ENCODE measurements at places on chromosomes 5 and 9.

- H3K4me1 ChIP-seq = peaks cover 21% of the 10 kb centered on the region
- H3K36me3 ChIP-seq = no peaks in the 10 kb centered on the region
- peak; percentile 31 for DNase-seq
These were observed 4.5 kb downstream of the RCL1 start for GRCh38 chr9:4796988-4797853.

DNA sequence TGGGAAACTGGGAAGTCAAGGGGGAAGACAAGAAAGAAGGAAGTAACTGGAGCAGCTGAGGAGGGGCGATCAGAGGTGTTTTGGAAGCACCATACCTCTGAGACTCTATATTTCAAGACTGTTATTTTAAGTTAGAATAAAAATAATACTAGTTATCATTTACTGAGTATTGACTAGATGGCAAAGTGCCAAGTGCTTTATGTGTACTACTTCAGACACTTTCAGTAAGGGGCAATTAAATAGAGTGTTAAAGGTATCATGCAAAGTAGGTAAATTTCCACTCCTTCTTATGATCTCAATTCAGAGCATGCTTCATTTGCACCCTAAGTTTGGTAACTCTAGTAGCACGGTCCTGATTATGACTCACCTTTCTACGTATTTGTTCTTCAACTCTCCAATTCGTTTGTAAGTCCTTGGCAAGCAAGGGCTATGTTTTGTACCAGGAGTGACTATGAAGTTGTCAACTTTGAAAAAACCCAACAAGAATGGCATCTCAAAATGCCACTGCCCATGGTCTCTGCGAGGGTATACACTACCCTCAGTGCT lies 152.4 kb upstream of the RAPGEF1 start:
- H3K27ac ChIP-seq = no peak overlapping the region
- no peaks in the 10 kb centered on the region for H3K36me3 ChIP-seq
- peaks cover 8% of the 10 kb centered on the region for H3K4me1 ChIP-seq
- no peak for DNase-seq
- H3K4me3 ChIP-seq = no peak overlapping the region

DNA sequence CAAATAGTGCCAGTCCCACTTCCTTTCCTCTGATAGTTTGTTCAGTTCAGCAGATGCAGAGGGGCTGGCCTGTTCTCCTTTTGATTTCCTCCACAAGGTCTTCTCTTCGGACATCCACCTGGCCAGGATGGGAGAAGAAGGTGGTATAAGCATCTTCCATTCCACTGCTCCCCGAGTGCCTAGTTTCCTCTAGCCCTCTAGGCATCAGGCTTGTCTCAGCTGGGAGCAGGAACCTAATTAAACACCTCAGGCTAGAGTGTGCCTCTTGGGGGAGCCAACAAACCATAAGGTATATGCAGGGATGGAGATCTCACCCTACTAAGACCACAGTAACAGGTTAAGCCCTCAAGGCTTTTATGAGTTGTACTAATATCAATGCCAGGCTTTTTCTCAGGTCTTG lies 835 bp upstream of the DND1 start:
- H3K27me3 ChIP-seq = no peaks in the 10 kb centered on the region
- no peak for DNase-seq
- H3K36me3 ChIP-seq = peaks cover 99% of the 10 kb centered on the region
- no peak overlapping the region for H3K4me3 ChIP-seq
- H3K4me1 ChIP-seq = no peaks in the 10 kb centered on the region

- no peak overlapping the region for H3K27ac ChIP-seq
- no peaks in the 10 kb centered on the region for H3K4me1 ChIP-seq
- DNase-seq = no peak
- H3K36me3 ChIP-seq = no peaks in the 10 kb centered on the region
These were observed 25.6 kb downstream of the TMEFF1 start for GRCh38 chr9:100498592-100498991.

GRCh38 chr9:134724202-134724911 lies 82.8 kb downstream of the COL5A1 start:
- H3K27ac ChIP-seq = peak overlapping the region; percentile 21
- H3K27me3 ChIP-seq = no peaks in the 10 kb centered on the region
- no peak overlapping the region for H3K4me3 ChIP-seq
- DNase-seq = peak; percentile 40
- peaks cover 28% of the 10 kb centered on the region for H3K36me3 ChIP-seq
- H3K4me1 ChIP-seq = peaks cover 7% of the 10 kb centered on the region

DNA sequence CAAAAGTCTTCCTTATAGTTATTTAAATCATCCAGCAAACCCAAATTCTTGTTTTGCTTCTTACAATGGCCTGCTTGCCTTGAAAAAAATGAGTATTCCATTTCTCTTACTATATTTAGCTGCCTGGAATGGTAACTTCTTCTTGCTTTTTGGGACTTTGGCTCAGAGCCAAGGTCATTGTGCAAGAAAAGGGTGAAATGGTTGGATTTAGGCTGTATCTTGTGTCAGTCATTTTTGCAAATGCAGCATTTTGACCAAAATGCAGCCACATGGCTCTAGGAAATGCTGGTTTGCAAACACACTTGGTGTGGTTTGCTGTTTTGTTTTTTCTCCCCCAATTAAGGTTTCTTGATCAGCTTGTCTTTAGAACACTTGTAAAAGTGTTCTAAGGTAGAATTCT lies 133.3 kb upstream of the ELL2 start:
- no peaks in the 10 kb centered on the region for H3K36me3 ChIP-seq
- no peaks in the 10 kb centered on the region for H3K27me3 ChIP-seq
- H3K27ac ChIP-seq = no peak overlapping the region
- peak; percentile 68 for DNase-seq
- no peaks in the 10 kb centered on the region for H3K4me1 ChIP-seq

DNA sequence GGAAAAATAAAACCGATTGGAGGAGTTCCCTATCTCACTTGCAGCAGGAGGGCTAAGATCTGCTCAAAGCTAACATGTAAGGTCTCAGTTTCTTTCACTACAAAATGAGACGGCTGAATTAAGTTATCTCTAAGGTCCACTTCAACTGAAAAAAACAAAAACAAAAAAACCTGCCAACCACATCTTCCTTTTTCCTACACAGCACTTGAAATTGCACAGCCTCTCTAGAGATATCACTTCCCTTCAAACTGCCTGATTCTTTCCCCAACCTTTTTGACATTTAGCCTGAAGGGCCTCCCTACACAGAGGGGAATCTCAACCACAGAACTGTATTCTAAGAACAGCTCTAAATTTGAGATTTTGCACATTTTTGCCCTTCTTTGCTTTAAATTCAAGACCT lies 227.9 kb upstream of the TARS1 start:
- H3K27me3 ChIP-seq = no peaks in the 10 kb centered on the region
- H3K27ac ChIP-seq = peak overlapping the region; percentile 15
- peaks cover 9% of the 10 kb centered on the region for H3K4me1 ChIP-seq
- no peaks in the 10 kb centered on the region for H3K36me3 ChIP-seq
- H3K4me3 ChIP-seq = no peak overlapping the region
- no peak for DNase-seq

GRCh38 chr5:127517110-127517479 lies 345 bp upstream of the PRRC1 start:
- peak overlapping the region; percentile 97 for H3K4me3 ChIP-seq

DNA sequence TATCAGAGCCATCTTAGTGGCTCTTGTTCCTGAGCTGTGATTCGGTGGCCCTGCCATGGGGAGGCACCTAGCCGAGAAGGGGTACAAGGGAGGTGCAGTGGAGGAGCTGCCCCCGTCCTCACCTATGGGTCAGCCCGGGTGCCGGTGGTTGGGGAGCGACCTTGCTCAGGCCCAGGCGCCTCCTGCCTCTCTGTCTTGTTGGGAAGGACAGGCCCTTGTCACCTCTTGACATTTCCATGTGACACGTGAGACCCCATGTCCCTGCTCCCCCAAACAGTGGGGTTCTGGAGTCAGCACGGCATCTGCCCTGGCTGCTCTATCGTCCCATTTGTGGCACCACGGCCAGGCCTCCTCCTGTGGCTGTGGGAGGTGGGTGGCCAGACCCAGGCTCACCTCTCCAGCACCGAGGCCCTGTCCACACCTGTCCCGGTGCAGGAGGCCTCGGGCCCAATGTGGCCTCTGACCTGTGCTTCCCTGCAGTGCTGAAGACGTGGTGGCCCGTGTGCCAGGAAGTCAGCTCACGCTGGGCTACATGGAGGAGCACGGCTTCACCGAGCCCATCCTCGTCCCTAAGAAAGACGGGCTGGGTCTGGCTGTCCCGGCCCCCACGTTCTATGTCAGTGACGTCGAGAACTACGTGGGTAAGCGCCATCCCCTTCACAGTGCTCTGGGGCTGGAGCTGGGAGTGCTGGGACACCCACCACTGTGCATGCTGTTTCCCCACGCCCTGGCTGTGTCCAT lies 68.9 kb downstream of the PHF2 start:
- H3K36me3 ChIP-seq = peaks cover 4% of the 10 kb centered on the region
- DNase-seq = no peak
- H3K4me3 ChIP-seq = no peak overlapping the region
- H3K27me3 ChIP-seq = no peaks in the 10 kb centered on the region
- H3K27ac ChIP-seq = no peak overlapping the region

DNA sequence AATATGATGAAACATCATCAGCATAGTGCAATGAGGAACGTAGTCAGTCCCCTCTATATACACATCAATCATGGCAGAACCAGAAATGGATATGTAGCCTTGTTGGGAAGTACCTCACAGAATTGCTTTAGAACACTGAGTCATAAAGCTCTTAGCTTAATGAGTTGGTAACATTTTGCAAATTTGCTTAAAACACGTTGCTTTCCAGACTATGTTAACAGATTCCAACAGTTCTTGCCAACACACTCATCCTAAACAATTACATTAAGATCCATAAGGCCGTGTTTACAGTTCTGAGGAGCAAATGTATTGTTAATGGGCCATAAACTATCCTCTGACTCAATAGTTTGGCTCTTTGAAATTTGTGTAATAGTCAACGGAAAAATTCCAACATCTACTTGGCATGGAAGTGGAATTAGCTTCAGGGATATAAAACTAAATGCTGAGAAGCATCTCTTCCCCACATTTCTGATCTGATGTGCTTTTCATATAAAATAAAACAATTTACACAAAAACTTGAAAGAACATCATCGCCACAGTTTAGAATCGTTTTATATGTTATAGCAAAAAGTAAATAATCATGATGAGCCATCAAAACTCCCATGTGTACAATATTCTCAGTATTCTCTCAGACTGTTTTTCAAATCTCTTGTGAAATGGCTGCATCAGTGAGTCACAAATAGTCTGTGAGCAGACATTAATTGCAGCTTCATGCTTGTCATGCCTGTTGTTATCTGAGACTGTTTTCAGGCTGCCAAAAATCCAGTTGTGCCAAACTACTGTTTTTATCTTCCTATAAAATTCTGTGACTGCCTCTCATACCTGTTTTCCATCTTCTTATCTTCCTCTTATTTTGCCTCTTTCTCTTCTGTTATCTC lies 291.9 kb downstream of the COX7C start:
- no peak overlapping the region for H3K4me3 ChIP-seq
- H3K4me1 ChIP-seq = peaks cover 17% of the 10 kb centered on the region
- no peak overlapping the region for H3K27ac ChIP-seq
- H3K27me3 ChIP-seq = no peaks in the 10 kb centered on the region
- H3K36me3 ChIP-seq = no peaks in the 10 kb centered on the region

GRCh38 chr9:99050292-99050911 lies 54.5 kb upstream of the TGFBR1 start:
- no peak overlapping the region for H3K27ac ChIP-seq
- H3K4me1 ChIP-seq = no peaks in the 10 kb centered on the region

- DNase-seq = no peak
- no peaks in the 10 kb centered on the region for H3K4me1 ChIP-seq
- H3K27me3 ChIP-seq = no peaks in the 10 kb centered on the region
- H3K4me3 ChIP-seq = no peak overlapping the region
- no peak overlapping the region for H3K27ac ChIP-seq
These were observed 33.4 kb downstream of the FAM81B start for GRCh38 chr5:95424526-95424925.

DNA sequence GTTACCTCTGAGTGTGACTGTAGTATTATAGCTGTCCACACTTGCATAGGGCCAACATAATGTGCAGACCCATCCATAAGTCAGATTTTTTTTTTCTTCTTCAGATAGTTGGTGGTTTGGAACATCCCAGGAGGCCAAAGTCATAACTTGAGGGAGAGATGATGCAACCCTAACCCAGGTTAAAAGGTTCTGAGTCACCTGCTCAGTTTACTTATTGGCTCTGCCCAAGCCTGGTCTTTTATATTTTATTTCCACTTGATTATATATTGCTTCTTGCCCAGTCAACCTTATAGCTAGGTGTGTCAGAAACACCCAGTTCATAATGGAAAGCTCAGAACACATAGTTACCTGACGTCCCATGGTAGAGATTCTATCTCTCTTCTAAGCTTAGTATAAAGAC lies 113.1 kb upstream of the PCSK1 start:
- no peak overlapping the region for H3K4me3 ChIP-seq
- H3K36me3 ChIP-seq = no peaks in the 10 kb centered on the region
- no peak overlapping the region for H3K27ac ChIP-seq
- H3K27me3 ChIP-seq = no peaks in the 10 kb centered on the region
- no peak for DNase-seq

- H3K4me1 ChIP-seq = peaks cover 22% of the 10 kb centered on the region
- H3K27ac ChIP-seq = peak overlapping the region; percentile 99
- H3K27me3 ChIP-seq = no peaks in the 10 kb centered on the region
- H3K4me3 ChIP-seq = peak overlapping the region; percentile 95
- no peak for DNase-seq
These were observed 850 bp downstream of the IL6ST start for GRCh38 chr5:55993731-55994494.

DNA sequence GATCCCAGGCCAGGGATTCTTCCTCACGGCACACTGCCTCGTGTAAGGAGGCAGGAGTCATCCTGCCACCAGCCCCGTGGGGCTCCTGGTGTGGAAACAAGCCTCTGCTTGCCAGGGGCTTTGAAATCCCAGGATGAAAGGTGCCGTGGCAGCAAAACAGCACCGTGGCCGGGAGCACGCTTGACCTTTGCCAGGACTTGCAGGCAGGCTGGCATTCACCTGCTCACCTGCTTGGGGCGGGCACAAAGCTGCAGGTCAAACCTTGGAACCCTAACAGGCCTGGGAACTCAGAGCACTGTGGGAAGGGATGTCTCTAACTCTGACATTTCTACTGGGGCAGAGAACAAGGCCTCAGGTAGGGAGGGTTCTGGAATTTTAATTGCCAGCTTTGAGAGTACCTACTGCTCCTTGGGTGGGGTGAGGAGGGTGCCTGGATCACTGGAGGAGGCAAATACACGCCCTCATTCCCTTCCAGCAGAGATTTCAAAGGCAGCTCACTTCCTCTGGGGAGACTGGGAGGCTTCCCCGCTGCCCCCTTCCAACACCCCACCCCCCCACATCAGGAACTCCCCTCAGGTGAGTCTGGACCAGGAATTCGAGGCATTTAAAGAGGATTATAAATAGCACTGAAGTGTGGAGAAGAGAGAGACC lies 45.6 kb upstream of the STXBP1 start:
- H3K36me3 ChIP-seq = peaks cover 8% of the 10 kb centered on the region
- peak overlapping the region; percentile 91 for H3K27ac ChIP-seq
- peak overlapping the region; percentile 92 for H3K4me3 ChIP-seq
- peaks cover 43% of the 10 kb centered on the region for H3K4me1 ChIP-seq
- no peak for DNase-seq
